Activated CD8-positive, alpha-beta memory T cell treated with anti-CD3 and anti-CD28 coated beads for 1 hour (primary cell): ENCODE measurements at places on chromosomes 13 and 19.

DNA sequence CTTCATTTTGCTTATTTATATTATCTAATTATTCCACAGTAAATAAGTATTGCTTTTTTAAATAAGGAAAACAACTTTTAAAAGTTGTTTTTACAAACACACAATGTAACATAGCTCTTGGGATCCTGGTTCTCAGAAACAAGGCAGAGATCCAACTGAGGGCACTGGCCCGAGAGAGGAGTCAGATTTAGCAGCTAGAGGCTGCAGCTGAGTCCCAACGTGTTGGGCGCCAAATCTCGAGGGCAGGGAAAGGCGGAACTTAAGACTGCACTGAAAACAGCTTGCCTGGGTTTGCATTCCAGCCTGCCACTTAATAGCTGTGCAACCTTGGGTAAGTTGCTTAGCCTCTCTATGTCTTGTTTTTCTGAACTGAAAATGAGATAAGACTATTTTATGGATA, 16.4 kb upstream of the WASF3 start:
- DNase-seq, result no peak

- no peak for DNase-seq
These were observed 6.5 kb upstream of the OPA3 start for GRCh38 chr19:45591004-45591637.

- no peak for DNase-seq
These were observed 4.9 kb downstream of the PRR12 start for GRCh38 chr19:49595819-49596404.

DNA sequence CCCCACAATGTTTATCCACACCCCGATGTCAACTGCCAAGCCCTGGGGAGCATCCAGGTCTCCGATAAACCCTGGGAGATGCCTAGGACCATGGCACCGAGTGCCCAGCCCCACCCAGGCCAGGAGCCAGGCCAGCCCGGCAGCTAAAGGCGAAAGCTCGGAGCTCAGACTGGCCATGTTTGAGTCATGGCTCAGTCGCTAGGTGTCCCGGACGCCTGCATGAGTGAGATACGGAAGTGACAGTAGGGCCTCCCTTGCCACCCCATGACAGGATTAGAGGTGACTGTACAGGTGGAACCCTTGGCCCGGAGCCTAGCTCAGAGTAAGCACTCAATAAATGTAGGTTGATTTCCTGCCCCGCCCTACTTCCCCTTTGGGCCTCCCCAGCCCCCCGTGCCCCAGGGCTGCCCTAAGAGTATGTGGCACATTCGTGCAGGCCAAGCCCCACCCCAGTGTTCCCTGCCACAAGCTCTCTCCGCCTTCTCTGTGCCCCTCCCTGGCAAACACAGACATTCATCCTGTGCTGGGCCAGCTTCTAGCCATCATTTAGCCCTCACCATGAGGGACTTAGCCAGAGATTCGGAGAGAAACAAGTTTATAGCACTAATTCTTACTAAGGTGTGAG, 5.8 kb upstream of the TPM4 start:
- DNase-seq, result peak; percentile 75

GRCh38 chr13:44237881-44238421, 135.7 kb upstream of the SERP2 start:
- no peak for DNase-seq

DNA sequence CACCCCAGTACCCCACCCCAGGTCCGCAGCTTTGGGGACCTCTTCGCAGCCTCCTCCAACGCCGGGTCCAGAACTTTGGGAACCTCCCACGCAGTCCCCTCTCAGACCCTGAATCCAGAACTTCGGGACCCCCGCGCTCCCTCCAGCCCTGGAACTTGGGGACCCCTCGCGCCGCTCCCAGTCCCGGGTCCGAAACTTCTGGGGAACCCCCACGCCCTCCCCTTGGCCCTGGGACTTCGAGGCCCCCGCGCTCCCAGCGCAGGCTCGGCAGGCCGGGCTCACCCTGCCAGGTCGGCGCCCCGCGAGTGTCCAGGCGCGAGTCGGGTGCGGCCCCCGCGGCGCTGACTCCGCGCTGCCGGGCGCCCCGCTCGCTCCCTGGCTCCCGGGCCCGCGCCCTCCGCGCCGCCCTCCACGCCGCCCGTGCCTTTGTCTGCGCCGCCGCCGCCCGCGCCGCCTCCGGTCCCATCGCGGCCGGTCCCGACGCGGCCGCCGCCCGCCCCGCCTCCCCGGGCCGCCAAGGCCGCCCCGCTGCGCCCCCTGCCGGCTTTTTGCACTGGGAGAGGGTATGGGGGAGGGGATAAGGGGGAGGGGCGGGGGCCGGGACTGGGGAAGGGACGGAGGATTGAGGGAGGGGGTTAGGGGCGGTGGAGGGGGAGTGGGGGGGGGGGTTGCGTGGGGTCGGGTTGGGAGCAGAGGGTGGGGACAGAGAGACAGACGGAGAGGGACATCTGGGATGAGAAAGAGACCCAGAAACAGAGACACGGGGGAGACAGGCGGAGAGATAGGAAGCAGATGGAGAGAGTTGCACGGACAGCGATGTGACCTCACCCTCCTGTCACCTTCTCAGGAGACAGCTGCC, at the start of gene HOMER3:
TSS of gene HOMER3 (minus strand) at position 449 of the 859 bp plus-strand sequence. CDS start 2,235 bp downstream, outside the sequence.
- DNase-seq, result peak; percentile 75
